Esophagus muscularis mucosa (tissue), 4 donors: ENCODE measurements at places on chromosomes 7 and 10. TPM values are rescaled to one million over a fixed set of nuclear protein-coding genes. Genes with fewer than 3 reads are reported as not detected.
A peak's percentile ranks its signal among the peaks of the same experiment; 100 is the strongest.

DNA sequence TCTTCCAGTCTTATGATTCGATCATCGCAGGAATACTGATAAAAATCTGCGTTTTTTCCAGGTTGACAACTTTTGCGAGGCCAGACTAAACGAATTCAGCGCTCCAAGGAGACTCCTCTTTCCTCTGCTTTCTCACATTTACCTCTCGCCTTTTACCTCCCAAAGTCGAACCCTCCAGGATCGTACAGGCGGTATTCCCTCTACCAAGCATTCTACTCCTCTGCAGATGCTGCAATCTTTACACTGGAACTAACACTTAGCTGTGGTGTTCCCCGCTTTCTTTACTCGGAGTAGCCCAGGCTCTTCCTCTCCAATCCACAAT lies 449 bp downstream of the NUDT5 start:
- DNase-seq = no peak
- H3K4me3 ChIP-seq = peak overlapping the region; percentile 69
- no peaks in the 10 kb centered on the region for H3K27me3 ChIP-seq
- H3K27ac ChIP-seq = peak overlapping the region; percentile 89
- H3K4me1 ChIP-seq = peaks cover 41% of the 10 kb centered on the region

GRCh38 chr10:8349610-8350249 lies 295.2 kb downstream of the GATA3 start:
- no peaks in the 10 kb centered on the region for H3K36me3 ChIP-seq
- no peak overlapping the region for H3K4me3 ChIP-seq
- H3K27ac ChIP-seq = no peak overlapping the region
- no peaks in the 10 kb centered on the region for H3K4me1 ChIP-seq

The IL2RA gene
- total RNA-seq = 0.39 TPM

- DNase-seq = no peak
- no peak overlapping the region for H3K4me3 ChIP-seq
- no peaks in the 10 kb centered on the region for H3K36me3 ChIP-seq
- no peak overlapping the region for H3K27ac ChIP-seq
Observed at GRCh38 chr7:16933296-16934279, 51.8 kb upstream of the AGR3 start.

DNA sequence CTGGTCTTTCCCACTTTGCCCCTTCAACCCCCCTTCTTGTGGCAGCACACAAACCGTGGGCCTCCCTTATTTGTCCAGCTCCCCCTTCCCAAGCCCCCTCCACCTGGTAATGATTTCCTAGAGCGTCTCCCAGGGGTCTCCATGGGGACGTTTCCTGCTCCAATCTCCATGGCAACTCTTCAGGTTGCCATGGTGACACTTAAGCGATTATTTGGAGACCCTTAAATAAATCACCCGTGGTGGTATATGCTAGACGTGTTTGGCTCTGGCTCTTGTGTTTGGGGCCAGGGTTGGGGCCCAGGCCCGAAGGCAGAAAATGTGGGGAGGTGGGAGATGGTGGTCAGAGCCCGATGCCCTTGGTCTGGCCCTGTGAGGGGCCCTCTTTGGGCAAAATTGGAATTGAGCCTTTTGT lies 41.1 kb upstream of the DLG5 start:
- peaks cover 39% of the 10 kb centered on the region for H3K4me1 ChIP-seq
- DNase-seq = no peak
- no peak overlapping the region for H3K4me3 ChIP-seq
- no peaks in the 10 kb centered on the region for H3K36me3 ChIP-seq

The THSD7A gene
- total RNA-seq = 1.2 TPM

GRCh38 chr10:71959526-71959925 lies 4.7 kb upstream of the CHST3 start:
- peaks cover 26% of the 10 kb centered on the region for H3K4me1 ChIP-seq
- no peaks in the 10 kb centered on the region for H3K36me3 ChIP-seq
- H3K27me3 ChIP-seq = no peaks in the 10 kb centered on the region
- H3K4me3 ChIP-seq = no peak overlapping the region
- DNase-seq = no peak

The STOX1 gene
- total RNA-seq = 10.8 TPM

The EFCAB10 gene
- total RNA-seq = not detected

GRCh38 chr7:46493196-46493595 lies 572.1 kb upstream of the IGFBP3 start:
- no peak for DNase-seq
- H3K27me3 ChIP-seq = no peaks in the 10 kb centered on the region
- no peak overlapping the region for H3K4me3 ChIP-seq
- H3K27ac ChIP-seq = no peak overlapping the region
- peaks cover 7% of the 10 kb centered on the region for H3K4me1 ChIP-seq

DNA sequence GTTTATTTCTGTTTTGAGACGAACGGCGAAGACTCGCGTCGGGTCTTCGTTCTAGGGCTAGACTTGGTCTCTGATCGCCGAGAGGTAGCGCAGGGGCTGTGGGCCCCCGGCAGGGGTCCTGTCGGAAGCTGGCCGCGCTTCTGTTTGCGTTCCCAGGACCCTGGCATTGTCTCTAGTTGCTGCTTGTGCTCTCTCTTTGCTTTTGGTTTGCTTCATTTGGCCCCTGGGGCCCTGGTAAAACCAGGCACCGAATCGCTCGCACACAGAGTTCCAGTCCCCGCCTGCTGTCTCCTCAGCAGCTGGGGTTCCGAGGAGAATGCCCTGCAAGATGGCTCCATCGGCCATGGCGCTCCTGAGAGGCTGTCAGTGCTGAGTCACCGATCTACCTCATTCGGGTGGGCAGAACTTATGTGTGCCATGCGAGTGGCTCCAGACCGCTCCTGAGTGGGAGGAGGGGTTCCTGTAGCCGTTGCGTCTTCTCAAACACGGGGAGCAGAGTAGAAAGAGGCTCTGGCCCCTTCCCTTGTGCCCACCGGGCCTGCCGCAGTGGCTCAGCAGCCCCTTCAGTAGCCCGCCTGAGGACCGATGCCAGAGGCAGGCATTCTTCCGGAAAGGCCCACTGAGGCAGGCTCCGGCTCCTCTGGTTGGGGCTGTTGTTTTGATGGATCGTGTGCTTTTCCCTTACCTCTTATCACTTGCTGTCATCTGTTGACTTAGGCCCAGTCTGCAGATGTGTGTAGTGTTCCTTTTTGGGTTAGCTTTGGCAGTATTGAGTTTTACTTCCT lies 826 bp downstream of the CHPF2 start:
- H3K4me3 ChIP-seq = peak overlapping the region; percentile 66
- DNase-seq = no peak
- peaks cover 27% of the 10 kb centered on the region for H3K4me1 ChIP-seq
- H3K27me3 ChIP-seq = no peaks in the 10 kb centered on the region
- peaks cover 36% of the 10 kb centered on the region for H3K36me3 ChIP-seq

The IKZF1 gene
- 17.7 TPM for total RNA-seq

GRCh38 chr7:55078465-55079372 lies 59.9 kb downstream of the EGFR start:
- no peak for DNase-seq
- no peaks in the 10 kb centered on the region for H3K36me3 ChIP-seq
- peak overlapping the region; percentile 87 for H3K27ac ChIP-seq
- H3K4me3 ChIP-seq = no peak overlapping the region
- H3K27me3 ChIP-seq = no peaks in the 10 kb centered on the region

DNA sequence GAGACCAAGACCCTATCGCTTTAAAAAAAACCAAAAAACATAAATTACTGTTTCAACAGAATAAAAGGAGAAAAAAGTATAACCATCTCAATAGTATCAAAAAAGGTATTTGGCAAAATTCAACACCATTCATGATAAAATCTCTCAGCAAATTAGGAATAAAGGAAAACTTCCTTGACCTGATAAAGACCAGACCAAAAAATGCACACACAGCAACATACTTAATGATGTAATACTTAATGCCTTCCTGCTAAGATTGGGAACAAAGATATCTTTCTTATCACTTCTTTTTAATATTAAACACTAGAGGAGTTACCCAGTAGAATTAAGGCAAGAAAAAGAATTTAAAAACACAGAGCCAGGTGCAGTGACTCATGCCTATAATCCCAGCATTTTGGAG lies 79.3 kb downstream of the CNOT4 start:
- no peak overlapping the region for H3K4me3 ChIP-seq
- H3K4me1 ChIP-seq = no peaks in the 10 kb centered on the region
- no peaks in the 10 kb centered on the region for H3K27me3 ChIP-seq
- H3K36me3 ChIP-seq = no peaks in the 10 kb centered on the region
- DNase-seq = no peak

DNA sequence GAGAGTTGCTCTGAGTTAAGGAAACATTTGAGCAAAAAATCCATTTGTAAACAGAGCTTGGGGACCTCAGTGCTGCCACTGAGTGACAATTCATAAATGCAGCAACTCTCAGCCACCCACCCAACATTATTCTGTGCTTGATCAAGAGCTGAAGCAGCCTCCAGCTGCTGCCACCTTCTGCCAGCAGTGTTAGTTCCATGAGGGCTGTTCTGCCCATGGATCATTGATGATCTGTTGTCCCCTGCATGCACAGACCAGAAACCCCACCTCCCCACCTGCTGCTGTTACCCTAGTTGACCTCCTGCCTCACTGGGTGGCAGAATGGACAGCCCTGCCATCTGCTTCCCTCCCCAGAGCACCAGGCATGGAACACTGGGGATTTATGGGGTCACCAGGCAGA lies 305.4 kb downstream of the KCNMA1 start:
- H3K4me1 ChIP-seq = no peaks in the 10 kb centered on the region
- no peak overlapping the region for H3K4me3 ChIP-seq
- DNase-seq = no peak
- H3K36me3 ChIP-seq = no peaks in the 10 kb centered on the region

The RNF148 gene
- 8.7 TPM for total RNA-seq

DNA sequence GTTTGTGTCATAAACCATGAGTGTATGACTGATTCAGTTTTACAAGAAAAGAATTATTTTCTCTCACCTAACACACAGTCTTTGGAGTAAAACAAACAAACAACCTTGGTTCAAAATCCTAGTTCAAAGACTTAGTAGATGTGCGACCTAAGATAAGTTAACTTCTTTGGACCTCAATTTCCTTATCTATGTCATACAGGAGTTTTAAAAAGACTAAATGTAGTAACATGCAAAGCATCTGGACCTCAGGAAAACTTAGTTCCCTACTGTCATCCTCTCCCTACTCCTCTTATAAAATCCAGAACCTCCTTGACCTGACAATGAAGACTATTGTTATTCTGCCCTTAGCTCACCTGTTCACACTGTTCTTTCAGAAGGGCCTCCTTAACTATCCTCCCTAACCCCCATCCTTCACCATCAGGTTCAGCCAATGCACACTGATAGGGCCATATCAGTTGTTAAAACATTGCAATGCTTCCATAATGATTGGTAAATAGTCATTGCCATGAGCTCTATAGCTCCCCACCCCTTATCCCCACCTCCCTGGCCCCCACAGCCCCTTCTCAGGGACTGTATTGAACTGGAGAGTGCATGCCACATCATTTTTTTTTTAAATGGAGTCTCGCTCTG lies 28.8 kb upstream of the CCNJ start:
- DNase-seq = no peak
- H3K36me3 ChIP-seq = no peaks in the 10 kb centered on the region
- no peaks in the 10 kb centered on the region for H3K27me3 ChIP-seq
- no peaks in the 10 kb centered on the region for H3K4me1 ChIP-seq

DNA sequence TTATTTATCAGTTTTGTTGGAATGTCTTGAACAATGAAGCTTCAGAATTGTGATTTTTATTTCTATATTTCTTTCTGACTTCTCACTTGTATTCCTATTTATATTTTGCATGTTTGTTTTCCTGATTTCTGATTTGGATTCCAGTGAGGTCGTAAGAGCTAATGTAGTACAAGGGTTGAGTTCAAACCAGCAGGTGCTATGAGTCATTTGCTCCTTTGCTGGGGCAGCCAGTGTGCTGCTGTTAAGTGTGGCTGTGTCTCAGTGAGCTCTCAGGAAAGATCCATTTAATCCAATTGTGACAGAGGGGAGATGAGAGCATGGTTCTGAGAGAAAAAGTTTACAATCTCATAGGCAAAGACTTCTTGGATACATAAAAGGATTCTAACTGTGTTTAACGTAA lies 48.6 kb downstream of the MCU start:
- H3K36me3 ChIP-seq = no peaks in the 10 kb centered on the region
- no peak overlapping the region for H3K27ac ChIP-seq
- H3K27me3 ChIP-seq = no peaks in the 10 kb centered on the region
- no peak for DNase-seq
- H3K4me3 ChIP-seq = no peak overlapping the region

DNA sequence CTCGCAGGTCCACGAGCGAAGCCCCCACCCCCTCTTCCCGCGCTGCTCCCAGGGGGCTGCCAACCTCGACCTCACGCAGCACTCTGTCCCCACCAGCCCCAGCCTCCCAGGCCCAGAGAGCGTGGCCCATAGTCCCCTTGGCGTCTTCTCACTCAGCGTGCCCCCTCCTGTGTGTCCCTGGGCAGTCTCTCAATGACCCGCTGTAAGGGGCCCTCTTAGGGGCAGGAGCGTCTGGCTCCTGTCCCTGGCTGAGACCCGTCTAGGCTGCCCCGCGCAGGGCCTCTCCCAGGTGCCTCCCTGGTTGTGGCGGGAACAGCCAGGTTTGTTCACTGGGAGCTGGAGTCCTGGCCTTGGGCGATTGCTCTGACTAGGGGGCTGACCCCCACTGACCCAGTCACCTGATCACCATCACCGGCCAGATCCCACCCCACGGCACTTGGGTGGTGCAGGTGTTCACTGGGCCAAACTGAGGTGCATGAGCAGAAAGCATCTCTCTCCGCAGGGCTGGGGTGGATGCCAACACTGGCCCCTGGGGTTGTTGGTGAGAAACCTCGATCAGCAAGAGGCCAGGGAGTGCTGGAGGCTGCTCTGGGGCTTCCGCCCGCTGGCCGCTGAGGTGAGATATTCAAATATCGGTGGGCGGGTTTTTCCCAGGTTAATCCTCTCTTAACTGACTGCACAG lies 12.6 kb upstream of the WDFY4 start:
- H3K27me3 ChIP-seq = no peaks in the 10 kb centered on the region
- H3K36me3 ChIP-seq = no peaks in the 10 kb centered on the region
- H3K4me3 ChIP-seq = no peak overlapping the region

The ITPRID1 gene
- total RNA-seq = not detected

GRCh38 chr7:86653919-86654659 lies 10.4 kb downstream of the GRM3 start:
- no peaks in the 10 kb centered on the region for H3K4me1 ChIP-seq
- no peak overlapping the region for H3K4me3 ChIP-seq
- no peaks in the 10 kb centered on the region for H3K36me3 ChIP-seq
- H3K27me3 ChIP-seq = no peaks in the 10 kb centered on the region
- DNase-seq = no peak

- H3K4me3 ChIP-seq = no peak overlapping the region
- H3K27me3 ChIP-seq = no peaks in the 10 kb centered on the region
- H3K4me1 ChIP-seq = no peaks in the 10 kb centered on the region
- DNase-seq = no peak
Observed at GRCh38 chr10:128489324-128490247, 363.4 kb upstream of the MKI67 start.
